Breast epithelium (tissue), 4 donors: ENCODE measurements at places on chromosomes 1 and 21. TPM values are rescaled to one million over a fixed set of nuclear protein-coding genes. Genes with fewer than 3 reads are reported as not detected.

Gene GRIK1
- total RNA-seq: 0.33 TPM

Gene DNALI1
- total RNA-seq: 29.4 TPM

GRCh38 chr1:238334170-238334569, 443.4 kb upstream of the ZP4 start:
- H3K27me3 ChIP-seq: no peaks in the 10 kb centered on the region
- no peak overlapping the region for H3K4me3 ChIP-seq
- no peaks in the 10 kb centered on the region for H3K36me3 ChIP-seq
- H3K27ac ChIP-seq: no peak overlapping the region
- no peak for DNase-seq

DNA sequence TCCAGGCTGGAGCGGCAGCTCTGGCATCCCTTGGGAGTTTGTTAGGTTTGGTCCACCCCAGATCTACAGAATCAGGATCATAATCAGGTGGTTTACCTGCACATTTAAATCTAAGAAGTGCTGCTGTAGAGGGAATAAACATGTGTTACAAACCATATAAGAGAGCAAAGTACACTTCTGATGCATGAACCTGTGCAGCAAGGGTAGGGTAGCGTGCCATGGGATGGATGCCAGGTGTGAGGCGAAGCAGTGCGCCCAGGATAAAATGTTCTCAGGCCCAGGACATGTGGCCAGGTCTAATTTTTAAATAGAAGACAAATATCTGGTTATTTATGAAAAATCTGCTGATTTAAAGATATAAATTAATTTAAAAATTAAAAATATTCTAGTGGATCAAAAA, 308.8 kb upstream of the USP24 start:
- no peak for DNase-seq
- H3K36me3 ChIP-seq: no peaks in the 10 kb centered on the region
- no peaks in the 10 kb centered on the region for H3K27me3 ChIP-seq
- H3K27ac ChIP-seq: no peak overlapping the region
- H3K4me3 ChIP-seq: no peak overlapping the region

Gene DRAXIN
- total RNA-seq: 0.15 TPM

Gene XCL2
- not detected for total RNA-seq

Gene CHIT1
- total RNA-seq: not detected

DNA sequence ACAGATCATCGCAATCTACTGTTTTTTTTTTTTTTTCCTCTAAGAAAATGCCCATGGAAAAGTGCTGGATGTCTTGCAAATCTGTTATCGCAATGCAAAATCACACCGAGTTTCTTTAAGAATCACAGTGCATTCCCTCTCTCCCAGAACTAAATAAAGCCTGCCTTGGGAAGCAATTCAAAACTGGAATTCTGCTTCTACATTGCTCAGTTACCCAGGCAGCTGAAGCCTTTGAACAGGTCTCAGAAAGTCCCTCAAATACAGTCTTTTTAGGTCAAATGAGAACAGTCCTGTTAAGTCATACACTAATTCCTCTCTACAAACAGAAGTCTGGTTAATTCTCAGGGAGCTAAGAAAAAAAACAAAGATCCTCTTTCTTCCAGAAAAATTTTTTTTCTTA, 46.3 kb downstream of the SLC30A10 start:
- H3K4me1 ChIP-seq: no peaks in the 10 kb centered on the region
- no peak overlapping the region for H3K4me3 ChIP-seq
- no peak for DNase-seq
- H3K36me3 ChIP-seq: no peaks in the 10 kb centered on the region
- no peak overlapping the region for H3K27ac ChIP-seq

Gene ATF3
- 26.9 TPM for total RNA-seq
